ENCODE measurements at places on chromosomes 3 and 15. TPM values are rescaled to one million over a fixed set of nuclear protein-coding genes. Genes with fewer than 3 reads are reported as not detected.

DNA sequence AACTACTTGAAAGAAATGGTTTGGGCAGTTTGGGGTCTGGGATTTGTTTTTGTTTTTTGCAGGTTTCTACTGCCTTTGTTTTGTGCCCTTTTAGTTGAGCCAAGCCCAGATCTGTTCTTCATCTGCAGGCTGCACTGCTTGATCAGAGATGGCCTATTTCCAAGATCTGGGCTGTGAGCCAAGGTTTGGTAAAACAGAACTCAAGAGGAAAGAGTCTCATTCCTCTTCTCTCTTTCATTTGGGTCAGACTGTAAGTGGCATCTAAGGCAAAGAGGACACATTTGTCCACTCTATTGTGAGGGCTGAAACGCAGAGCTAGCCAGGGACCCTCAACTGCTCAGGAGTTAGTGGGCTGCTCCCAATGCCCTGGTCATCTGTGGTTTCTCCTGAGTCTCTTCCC lies 104.4 kb upstream of the UBE3A start:
- H3K4me1 ChIP-seq, result peaks cover 5% of the 10 kb centered on the region
- H3K27ac ChIP-seq, result no peak overlapping the region
- H3K4me3 ChIP-seq, result no peak overlapping the region
- DNase-seq, result no peak

DNA sequence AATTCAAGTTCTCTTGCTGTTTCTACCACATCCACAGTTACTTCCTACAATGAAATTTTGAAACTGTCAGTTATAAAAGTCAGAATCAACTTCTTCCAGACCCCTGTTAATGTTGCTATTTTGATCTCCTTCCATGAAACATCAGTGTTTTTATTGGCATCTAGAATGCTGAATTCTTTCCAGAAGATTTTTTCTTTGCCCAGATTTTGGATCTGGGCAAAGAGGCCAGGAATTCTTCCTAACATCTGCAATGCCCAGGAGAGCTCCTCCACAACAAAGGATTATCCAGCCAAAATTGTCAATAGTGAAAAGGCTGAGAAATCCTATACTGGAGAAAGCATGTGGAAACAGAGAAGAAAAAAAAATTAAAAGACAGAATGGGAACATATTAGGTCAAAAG lies 75.5 kb downstream of the SERPINI1 start:
- H3K4me3 ChIP-seq, result no peak overlapping the region
- no peaks in the 10 kb centered on the region for H3K27me3 ChIP-seq
- no peak overlapping the region for H3K27ac ChIP-seq
- DNase-seq, result no peak
- no peaks in the 10 kb centered on the region for H3K4me1 ChIP-seq

- H3K27me3 ChIP-seq, result no peaks in the 10 kb centered on the region
- no peak for DNase-seq
- no peak overlapping the region for H3K27ac ChIP-seq
- no peaks in the 10 kb centered on the region for H3K4me1 ChIP-seq
- H3K36me3 ChIP-seq, result no peaks in the 10 kb centered on the region
Observed at GRCh38 chr15:88431441-88431840, 35.7 kb downstream of the MRPL46 start.

Gene ECE2
- 0.86 TPM for total RNA-seq

Gene PATL2
- total RNA-seq, result 0.65 TPM

- H3K4me1 ChIP-seq, result no peaks in the 10 kb centered on the region
- H3K27ac ChIP-seq, result no peak overlapping the region
- DNase-seq, result no peak
- H3K36me3 ChIP-seq, result no peaks in the 10 kb centered on the region
Observed at GRCh38 chr15:29685156-29686078, 136.9 kb downstream of the TJP1 start.

- H3K27ac ChIP-seq, result no peak overlapping the region
- no peaks in the 10 kb centered on the region for H3K36me3 ChIP-seq
- H3K4me1 ChIP-seq, result no peaks in the 10 kb centered on the region
- no peak for DNase-seq
- no peaks in the 10 kb centered on the region for H3K27me3 ChIP-seq
Observed at GRCh38 chr3:123818921-123819429, 65.2 kb downstream of the MYLK start.

GRCh38 chr3:60703956-60704736 lies 547.1 kb downstream of the FHIT start:
- no peaks in the 10 kb centered on the region for H3K36me3 ChIP-seq
- no peak overlapping the region for H3K4me3 ChIP-seq
- H3K27me3 ChIP-seq, result no peaks in the 10 kb centered on the region
- H3K27ac ChIP-seq, result no peak overlapping the region

Gene TNFAIP8L3
- 0.67 TPM for total RNA-seq

Gene GOLGA8J
- total RNA-seq, result not detected

- no peak overlapping the region for H3K4me3 ChIP-seq
- H3K36me3 ChIP-seq, result no peaks in the 10 kb centered on the region
- no peaks in the 10 kb centered on the region for H3K27me3 ChIP-seq
- H3K4me1 ChIP-seq, result peaks cover 5% of the 10 kb centered on the region
- no peak overlapping the region for H3K27ac ChIP-seq
- no peak for DNase-seq
Observed at GRCh38 chr3:182729903-182730674, 63.2 kb upstream of the ATP11B start.

Gene CLDN16
- total RNA-seq, result not detected

DNA sequence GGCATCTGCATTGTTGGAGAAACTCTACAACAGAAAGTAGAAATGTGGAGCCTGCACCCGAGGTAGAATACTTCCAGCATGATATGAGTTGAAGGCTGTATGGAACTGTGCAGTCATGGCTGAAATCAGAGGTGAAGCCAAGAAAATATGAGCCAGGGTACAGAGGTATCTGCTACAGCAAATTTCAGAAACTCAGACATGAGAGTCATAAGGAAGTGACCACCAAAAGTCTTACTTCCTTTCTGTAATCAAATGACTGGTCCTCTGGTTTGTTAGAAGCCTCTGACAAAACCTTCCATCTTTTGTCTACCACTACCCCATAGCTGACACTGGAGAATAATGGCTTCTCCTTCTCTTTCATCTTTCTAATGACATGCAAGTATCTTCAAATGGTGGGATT lies 159.4 kb downstream of the TMEM108 start:
- H3K27ac ChIP-seq, result no peak overlapping the region
- peaks cover 2% of the 10 kb centered on the region for H3K36me3 ChIP-seq
- H3K4me3 ChIP-seq, result no peak overlapping the region
- H3K4me1 ChIP-seq, result no peaks in the 10 kb centered on the region

GRCh38 chr3:158768361-158768787 lies 33.5 kb upstream of the MFSD1 start:
- H3K4me1 ChIP-seq, result peaks cover 7% of the 10 kb centered on the region
- H3K4me3 ChIP-seq, result no peak overlapping the region
- no peak overlapping the region for H3K27ac ChIP-seq
- no peaks in the 10 kb centered on the region for H3K36me3 ChIP-seq
- DNase-seq, result peak; percentile 53

- H3K4me3 ChIP-seq, result no peak overlapping the region
- H3K27ac ChIP-seq, result no peak overlapping the region
- H3K27me3 ChIP-seq, result no peaks in the 10 kb centered on the region
- H3K36me3 ChIP-seq, result no peaks in the 10 kb centered on the region
- no peak for DNase-seq
- H3K4me1 ChIP-seq, result no peaks in the 10 kb centered on the region
Observed at GRCh38 chr3:141812586-141812985, 49.4 kb downstream of the GRK7 start.

DNA sequence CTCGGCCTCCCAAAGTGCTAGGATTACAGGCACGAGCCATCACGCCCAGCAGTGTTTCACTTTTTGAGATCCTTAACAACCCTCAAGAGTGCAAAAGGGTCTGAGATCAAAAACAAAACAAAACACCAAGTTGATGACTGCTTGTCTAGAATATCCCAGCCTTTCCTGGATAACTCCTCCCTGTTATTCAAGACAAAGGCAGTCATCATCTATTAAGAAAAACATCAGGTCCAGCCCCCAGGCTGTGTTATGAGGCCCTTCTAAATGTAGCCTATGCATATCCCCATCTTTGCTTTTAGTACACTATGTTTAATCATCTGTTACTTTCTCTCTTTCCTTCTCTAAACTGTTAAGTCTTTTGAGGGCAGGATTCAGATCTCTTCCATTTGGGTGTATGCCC lies 150.1 kb upstream of the FHIT start:
- H3K27me3 ChIP-seq, result no peaks in the 10 kb centered on the region
- H3K4me3 ChIP-seq, result no peak overlapping the region
- H3K4me1 ChIP-seq, result no peaks in the 10 kb centered on the region

GRCh38 chr3:175593331-175593730 lies 734.2 kb downstream of the NAALADL2 start:
- no peak overlapping the region for H3K4me3 ChIP-seq
- no peak for DNase-seq
- no peak overlapping the region for H3K27ac ChIP-seq
- no peaks in the 10 kb centered on the region for H3K4me1 ChIP-seq
- H3K36me3 ChIP-seq, result no peaks in the 10 kb centered on the region

Gene SLC38A3
- 1.2 TPM for total RNA-seq

DNA sequence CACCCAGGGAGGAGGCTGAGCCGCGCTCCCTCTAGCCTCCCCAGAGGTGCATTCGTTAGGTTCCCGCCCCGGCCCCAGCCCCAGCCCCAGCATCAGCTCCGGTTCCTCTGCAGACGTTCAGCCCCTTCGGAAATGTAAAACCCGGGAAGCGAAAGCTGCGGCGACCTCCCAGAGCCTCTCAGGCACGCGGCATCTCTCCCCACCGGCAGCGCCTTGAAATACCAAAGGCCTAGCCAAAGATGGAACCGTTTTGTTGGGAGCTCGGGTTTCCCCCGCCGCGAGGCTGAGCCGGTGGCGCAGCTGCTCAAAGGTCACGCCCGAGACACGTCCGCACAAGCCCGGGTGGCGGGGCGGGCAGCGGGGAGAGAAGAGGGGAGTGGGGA lies 77.8 kb upstream of the HES1 start:
- peak; percentile 69 for DNase-seq
- no peak overlapping the region for H3K27ac ChIP-seq
- peak overlapping the region; percentile 14 for H3K4me3 ChIP-seq

DNA sequence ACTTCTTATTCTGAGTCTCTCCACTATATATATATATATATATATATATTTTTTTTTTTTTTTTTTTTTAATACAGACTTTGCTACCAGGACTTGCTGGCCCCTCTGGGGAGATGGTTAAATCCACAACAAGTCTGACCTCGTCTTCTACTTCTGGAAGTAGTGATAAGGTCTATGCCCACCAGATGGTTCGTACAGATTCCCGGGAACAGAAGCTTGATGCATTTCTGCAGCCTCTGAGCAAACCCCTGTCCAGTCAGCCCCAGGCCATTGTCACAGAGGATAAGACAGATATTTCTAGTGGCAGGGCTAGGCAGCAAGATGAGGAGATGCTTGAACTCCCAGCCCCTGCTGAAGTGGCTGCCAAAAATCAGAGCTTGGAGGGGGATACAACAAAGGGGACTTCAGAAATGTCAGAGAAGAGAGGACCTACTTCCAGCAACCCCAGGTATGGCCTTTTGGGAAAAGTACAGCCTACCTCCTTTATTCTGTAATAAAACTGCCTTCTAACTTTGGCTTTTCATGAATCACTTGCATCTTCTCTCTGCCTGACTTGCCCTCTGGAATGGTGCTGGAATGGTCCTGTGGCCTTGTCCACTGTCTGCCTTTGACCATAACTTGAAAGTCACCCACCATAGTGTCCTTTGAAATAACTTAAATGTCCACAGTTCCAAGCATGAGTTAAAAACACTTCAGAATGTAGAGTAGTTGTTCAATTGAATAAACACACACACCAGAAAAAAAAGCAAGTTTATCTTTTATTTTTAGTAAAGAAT lies 32.4 kb downstream of the MLH1 start:
- no peaks in the 10 kb centered on the region for H3K27me3 ChIP-seq
- no peak overlapping the region for H3K27ac ChIP-seq
- H3K4me3 ChIP-seq, result no peak overlapping the region
- H3K36me3 ChIP-seq, result peaks cover 47% of the 10 kb centered on the region

Gene TRPM1
- not detected for total RNA-seq

Gene CLRN1
- 0.35 TPM for total RNA-seq

- no peaks in the 10 kb centered on the region for H3K36me3 ChIP-seq
- H3K4me3 ChIP-seq, result no peak overlapping the region
- H3K27me3 ChIP-seq, result no peaks in the 10 kb centered on the region
- no peaks in the 10 kb centered on the region for H3K4me1 ChIP-seq
Observed at GRCh38 chr3:159074756-159075701, 273.2 kb downstream of the MFSD1 start.

Gene EAF1
- 28.0 TPM for total RNA-seq

Gene CEP70
- total RNA-seq, result 23.6 TPM

GRCh38 chr3:4670352-4670751 lies 177.2 kb downstream of the ITPR1 start:
- H3K4me1 ChIP-seq, result no peaks in the 10 kb centered on the region
- no peak overlapping the region for H3K4me3 ChIP-seq
- no peaks in the 10 kb centered on the region for H3K36me3 ChIP-seq
- no peak overlapping the region for H3K27ac ChIP-seq
- H3K27me3 ChIP-seq, result no peaks in the 10 kb centered on the region
- no peak for DNase-seq

DNA sequence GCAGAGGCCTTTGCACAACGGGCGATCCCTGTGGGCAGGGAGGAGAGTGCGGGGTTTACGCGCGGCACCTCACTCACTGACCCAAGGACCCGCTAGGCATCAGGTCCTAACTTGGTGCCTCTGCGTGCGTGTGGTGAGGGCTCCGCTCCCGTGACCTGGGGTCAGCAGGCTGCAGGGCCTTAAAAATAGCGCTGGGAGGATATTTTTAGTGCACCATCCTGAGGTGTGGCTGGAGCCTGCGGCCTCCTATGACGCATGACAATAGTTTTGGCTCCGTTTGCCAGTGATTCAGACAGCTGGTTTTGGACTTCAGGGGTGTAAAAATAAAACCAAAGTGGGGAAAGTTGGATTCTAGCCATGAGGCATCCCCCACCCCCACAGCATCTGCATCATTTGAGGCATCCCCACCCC lies 139.0 kb downstream of the FAM43A start:
- no peak for DNase-seq
- H3K36me3 ChIP-seq, result no peaks in the 10 kb centered on the region
- no peaks in the 10 kb centered on the region for H3K4me1 ChIP-seq
- no peak overlapping the region for H3K27ac ChIP-seq
- no peaks in the 10 kb centered on the region for H3K27me3 ChIP-seq

DNA sequence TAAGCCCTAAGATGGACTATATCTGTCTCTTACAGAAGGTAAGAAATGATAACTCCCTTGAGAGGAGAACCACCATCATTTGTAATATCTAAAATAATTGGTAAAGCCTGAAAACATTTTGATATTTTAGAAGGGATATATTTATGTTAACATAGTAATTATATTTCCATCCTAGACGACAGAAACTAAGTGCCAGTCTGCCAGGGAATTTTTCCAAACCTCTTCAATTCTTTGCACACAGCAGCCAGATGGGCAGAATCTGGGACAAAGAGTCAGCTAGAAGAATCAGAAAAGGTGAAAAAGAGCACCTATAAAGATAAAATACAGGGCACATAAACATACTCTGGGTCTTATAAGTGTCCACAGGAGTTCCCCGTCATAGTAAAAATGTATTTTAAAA lies 70.0 kb upstream of the CBLB start:
- H3K4me3 ChIP-seq, result no peak overlapping the region
- H3K4me1 ChIP-seq, result no peaks in the 10 kb centered on the region
- no peak for DNase-seq
- no peaks in the 10 kb centered on the region for H3K36me3 ChIP-seq
- H3K27me3 ChIP-seq, result no peaks in the 10 kb centered on the region

Gene SQOR
- 0.25 TPM for total RNA-seq

- peaks cover 3% of the 10 kb centered on the region for H3K4me1 ChIP-seq
- no peaks in the 10 kb centered on the region for H3K27me3 ChIP-seq
- H3K27ac ChIP-seq, result no peak overlapping the region
- no peaks in the 10 kb centered on the region for H3K36me3 ChIP-seq
- H3K4me3 ChIP-seq, result no peak overlapping the region
- DNase-seq, result no peak
Observed at GRCh38 chr3:127886231-127886955, 28.6 kb upstream of the KBTBD12 start.

Gene TRIM71
- 296 TPM for total RNA-seq

GRCh38 chr3:115293321-115293720 lies 146.2 kb upstream of the ZBTB20 start:
- no peak overlapping the region for H3K27ac ChIP-seq
- no peak overlapping the region for H3K4me3 ChIP-seq
- no peaks in the 10 kb centered on the region for H3K36me3 ChIP-seq
- DNase-seq, result no peak
- no peaks in the 10 kb centered on the region for H3K27me3 ChIP-seq

Measured in H1 (cell line).